T-helper 9 cell (primary cell): ENCODE measurements at places on chromosomes 5 and 9.

GRCh38 chr5:3380689-3381088, 214.9 kb upstream of the IRX1 start:
- DNase-seq, result no peak

DNA sequence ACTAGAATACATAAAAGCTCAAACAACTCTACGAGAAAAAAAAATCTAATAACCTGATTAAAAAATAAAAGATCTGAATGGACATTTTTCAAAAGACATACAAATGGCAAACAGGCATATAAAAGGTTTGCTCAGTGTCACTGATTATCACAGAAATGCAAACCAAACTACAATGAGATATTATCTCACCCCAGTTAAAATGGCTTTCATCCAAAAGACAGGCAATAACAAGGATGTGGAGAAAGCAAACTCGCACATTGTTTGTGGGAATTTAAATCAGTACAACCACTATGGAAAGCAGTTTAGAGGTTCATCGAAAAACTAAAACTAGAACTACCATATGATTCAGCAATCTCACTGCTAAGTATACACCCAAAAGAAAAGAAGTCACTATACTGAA, 20.8 kb downstream of the UGT3A2 start:
- no peak for DNase-seq

DNA sequence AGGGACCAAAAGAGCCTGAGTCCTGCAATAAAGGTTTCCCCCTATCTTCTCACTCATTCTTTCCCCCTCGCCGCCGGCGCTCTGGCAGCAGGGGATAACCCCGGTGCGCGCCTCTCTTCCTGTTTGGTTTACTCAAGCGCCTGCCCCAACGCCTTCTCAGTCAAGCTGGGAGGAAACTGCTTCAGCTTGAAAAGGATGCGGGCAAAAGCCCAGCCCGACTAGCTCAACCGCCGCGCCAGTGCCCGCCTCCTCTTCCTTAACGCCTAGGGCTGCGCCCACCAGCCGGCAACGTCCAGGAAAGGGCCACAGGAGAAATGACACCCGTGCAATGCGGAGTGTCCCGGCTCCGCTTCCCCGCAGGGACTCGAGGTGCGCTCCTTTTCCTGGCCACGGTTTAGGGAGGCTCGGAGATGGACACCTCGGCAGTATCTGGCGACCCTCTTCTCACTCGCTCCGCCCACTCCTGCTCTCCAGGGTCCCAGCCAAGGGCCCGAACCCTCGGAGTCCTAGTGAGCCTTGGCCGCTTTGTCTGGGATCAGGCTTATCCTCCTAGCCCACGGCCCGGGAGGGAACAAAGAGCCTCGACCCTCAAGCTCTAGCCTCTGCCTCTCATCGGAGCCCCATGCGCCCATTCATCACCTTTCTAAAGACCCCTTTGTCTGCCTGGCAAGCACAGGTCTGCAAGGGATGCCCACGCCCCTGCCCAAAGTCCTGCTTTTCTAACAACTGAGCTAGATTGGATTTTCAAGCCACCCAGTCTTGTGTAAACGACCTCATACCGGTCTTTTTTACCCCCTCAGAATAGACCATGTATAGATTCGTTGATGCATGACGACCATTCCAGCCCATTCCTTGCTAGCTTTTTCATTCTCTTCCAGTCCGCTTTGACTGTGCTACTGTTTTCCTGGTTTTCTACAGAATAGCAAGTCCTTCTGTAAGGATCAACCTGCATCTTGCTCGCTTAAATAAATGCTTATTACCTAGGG, 2.0 kb downstream of the ST8SIA4 start:
- peak; percentile 84 for DNase-seq

DNA sequence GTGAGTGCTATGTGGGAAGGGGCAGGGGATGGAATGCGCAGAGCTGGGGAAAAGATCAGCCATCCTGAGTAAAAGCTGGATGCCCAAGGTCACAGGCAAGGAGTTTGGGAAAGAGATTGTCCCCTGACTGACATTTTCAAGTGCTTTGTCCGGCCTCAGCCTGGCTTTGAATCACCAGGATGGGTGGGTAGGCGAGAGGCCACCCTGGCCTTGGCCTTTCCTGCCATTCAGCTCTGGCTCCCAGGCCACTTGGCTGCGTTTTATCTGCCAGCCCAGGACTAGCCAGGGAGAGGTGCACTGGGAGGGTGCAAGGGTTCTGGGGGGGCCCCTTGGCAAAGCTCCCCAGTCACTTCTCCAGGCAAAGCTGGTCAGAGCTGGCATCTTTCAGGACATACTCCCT, 37.4 kb upstream of the SYNPO start:
- DNase-seq, result no peak

GRCh38 chr5:16049761-16050160, 129.8 kb downstream of the MARCHF11 start:
- no peak for DNase-seq

- no peak for DNase-seq
Measured at GRCh38 chr5:180790524-180790923, 12.1 kb downstream of the MGAT1 start.

DNA sequence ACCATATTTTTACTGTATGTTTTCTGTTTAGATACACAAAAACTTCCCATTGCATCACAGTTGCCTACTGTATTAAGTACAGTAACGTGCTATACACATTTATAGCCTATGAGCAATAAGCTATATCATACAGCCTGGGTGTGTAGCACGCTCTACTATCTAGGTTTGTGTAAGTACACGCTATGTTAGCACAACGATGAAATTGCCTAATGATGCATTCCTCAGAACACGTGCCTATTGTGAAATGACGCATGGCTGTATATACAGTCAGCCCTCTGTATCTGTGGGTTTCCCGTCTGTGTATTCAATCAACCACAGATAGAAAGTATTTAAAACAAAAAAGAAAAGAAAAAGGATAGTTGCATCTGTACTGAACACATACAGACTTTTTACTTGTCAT, 64.2 kb downstream of the SGCD start:
- no peak for DNase-seq

DNA sequence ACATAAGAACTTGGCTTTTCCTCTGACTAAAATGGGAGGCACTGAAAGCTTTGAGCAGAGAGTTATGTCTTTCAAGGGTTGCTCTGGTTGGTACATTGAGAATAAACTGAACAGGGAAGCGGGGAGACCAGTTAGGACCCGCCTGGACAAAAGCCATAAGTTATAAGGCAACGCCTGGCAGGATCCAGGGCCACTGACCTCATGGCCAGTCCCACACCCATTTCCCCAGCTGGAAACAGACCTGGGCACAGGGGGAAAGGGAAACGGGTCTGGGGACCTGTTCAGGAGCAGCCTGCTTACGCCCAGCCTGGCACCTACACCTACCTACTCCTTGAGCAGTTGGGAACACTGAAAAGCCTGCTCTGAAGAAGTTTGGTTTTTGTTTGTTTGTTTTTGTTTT, 1.3 kb downstream of the SPINK4 start:
- no peak for DNase-seq
